ENCODE measurements at places on chromosomes 1 and 21. TPM values are rescaled to one million over a fixed set of nuclear protein-coding genes. Genes with fewer than 3 reads are reported as not detected.

DNA sequence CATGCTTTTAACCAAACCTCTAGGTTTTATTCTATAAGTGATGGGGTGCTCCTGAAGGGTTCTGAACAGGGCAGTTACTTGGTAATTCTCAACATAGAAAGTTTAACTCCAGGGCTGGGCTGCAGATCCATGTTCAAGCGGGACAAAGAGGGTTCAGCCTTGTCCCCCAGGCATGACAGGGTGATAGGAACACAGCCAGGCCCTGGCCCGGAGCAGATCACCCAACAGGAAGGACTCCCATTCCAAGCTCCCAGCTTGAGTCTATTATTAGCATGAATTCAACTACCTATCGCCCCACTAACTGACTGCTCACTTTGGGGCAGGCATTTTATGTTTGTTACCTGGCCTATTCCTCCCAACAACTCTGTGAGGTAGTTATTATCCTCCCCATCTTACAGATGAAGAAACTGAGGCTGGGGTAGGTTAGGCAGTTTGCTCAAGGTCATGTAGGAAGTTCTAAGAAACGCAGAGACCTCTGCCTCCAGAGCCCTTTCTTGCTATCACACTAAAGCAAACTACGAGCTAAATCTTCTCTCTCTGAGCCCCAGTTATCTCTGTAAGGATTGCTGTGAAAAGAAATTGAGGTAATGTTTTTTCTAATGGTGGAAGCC is 14.5 kb downstream of the ASAP3 start:
- no peak for DNase-seq

- peak; percentile 28 for DNase-seq
Observed at GRCh38 chr1:1061682-1062345, 12.3 kb downstream of the RNF223 start.

DNA sequence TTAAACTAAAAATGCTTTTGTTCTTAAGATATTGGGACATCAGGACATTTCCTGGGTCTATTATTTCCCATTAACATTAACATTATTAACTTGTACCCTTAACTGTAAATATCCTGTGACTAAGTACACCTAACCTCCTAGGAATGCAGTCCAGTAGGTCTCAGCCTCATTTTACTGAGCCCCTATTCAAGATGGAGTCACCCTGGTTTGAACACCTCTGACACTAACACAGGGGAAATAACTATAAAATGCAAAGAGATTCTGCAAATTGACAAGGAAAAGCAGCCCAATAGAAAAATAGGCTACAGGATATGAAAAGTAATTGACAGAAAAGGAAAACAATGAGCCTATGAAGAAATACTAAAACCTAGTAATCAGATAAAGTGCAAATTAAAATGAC is 11.6 kb upstream of the NCMAP start:
- DNase-seq: no peak

Gene PLA2G4A
- 2.9 TPM for total RNA-seq

Gene ZYG11A
- 0.51 TPM for total RNA-seq

Gene EDEM3
- total RNA-seq: 38.6 TPM

Gene RASSF5
- 0.89 TPM for total RNA-seq

- DNase-seq: peak; percentile 20
Observed at GRCh38 chr1:228794173-228794572, 58.9 kb downstream of the RHOU start.

- peak; percentile 48 for DNase-seq
Observed at GRCh38 chr1:24849672-24850295, 80.3 kb downstream of the RUNX3 start.

- DNase-seq: no peak
Observed at GRCh38 chr1:186421446-186421845, 39.5 kb downstream of the PDC start.

GRCh38 chr1:218219460-218219859 is 65.6 kb upstream of the RRP15 start:
- DNase-seq: no peak

Gene UTS2
- not detected for total RNA-seq

Gene CNR2
- total RNA-seq: not detected

GRCh38 chr1:208270651-208271141 is 26.5 kb upstream of the PLXNA2 start:
- DNase-seq: no peak

- peak; percentile 94 for DNase-seq
Observed at GRCh38 chr1:112957133-112957812, 1.3 kb upstream of the SLC16A1 start.

GRCh38 chr21:45825219-45825618 is 156.4 kb upstream of the COL6A1 start:
- DNase-seq: no peak

Gene CDKN2C
- 19.2 TPM for total RNA-seq

DNA sequence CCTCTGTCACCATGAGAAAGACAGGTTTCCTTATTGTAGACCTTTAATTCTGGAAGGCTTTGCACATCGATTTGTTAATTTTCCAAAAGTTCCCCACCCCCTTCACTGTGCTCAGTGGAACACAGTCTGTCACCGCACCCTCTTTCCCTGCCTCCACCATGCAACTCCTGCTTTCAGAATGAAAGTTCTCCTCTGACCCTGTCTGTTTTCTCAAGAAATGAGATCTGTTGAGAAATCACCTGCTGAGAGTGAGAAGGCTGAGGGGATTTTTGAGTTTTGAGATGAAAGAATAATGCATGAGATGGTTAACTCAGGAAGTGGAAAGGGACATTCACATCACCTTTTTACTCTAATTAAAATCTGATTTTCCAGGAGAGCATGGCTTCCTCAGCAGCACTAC is 99.6 kb downstream of the CYYR1 start:
- no peak for DNase-seq

GRCh38 chr1:180494370-180494769 is 8.0 kb downstream of the ACBD6 start:
- no peak for DNase-seq

Gene RPE65
- not detected for total RNA-seq

Gene AKR7A3
- total RNA-seq: 0.51 TPM

Gene OR2L8
- total RNA-seq: not detected

DNA sequence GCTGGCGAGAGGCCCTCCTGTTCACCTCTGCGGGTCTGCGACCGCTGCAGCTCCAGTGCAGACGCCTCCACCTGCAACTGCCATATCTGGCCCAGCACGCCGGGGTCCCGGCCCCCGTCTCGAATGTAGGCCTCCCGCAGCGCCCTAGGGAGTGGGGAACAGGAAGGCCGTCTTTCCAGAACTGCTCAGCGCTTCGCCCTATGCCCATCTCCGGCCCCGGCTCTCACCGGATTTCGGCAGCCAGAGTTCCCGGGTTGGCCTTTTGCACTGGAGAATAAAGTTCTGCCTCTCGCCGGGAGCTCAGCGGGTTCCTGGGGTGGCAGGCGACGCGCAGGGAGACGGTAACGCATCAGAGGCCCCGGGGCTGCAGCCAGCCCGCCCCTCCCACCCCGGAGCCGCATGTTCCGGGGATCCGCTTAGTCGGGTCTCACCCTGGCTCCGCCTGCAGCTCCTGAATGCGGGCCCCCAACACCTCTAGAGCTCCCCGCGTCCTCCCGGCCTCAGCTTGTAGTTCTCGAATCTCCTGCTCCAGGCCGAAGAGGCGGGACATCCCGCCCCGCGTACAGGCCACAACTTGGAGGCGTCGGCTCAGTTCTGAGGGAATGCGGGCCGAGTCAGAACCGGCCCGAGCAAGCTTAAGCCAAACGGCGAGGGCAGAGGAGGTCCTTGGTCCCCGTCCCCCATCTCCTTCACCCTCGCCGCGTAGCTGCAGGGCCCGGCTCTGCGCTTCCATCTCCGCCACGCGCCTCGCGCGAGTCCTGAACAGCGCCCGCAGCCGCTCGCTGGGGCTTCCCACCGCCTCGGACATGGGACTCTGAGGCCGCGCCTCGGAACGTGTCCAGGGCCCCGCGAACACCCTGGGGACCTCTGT is 1.1 kb downstream of the CCDC17 start:
- no peak for DNase-seq

DNA sequence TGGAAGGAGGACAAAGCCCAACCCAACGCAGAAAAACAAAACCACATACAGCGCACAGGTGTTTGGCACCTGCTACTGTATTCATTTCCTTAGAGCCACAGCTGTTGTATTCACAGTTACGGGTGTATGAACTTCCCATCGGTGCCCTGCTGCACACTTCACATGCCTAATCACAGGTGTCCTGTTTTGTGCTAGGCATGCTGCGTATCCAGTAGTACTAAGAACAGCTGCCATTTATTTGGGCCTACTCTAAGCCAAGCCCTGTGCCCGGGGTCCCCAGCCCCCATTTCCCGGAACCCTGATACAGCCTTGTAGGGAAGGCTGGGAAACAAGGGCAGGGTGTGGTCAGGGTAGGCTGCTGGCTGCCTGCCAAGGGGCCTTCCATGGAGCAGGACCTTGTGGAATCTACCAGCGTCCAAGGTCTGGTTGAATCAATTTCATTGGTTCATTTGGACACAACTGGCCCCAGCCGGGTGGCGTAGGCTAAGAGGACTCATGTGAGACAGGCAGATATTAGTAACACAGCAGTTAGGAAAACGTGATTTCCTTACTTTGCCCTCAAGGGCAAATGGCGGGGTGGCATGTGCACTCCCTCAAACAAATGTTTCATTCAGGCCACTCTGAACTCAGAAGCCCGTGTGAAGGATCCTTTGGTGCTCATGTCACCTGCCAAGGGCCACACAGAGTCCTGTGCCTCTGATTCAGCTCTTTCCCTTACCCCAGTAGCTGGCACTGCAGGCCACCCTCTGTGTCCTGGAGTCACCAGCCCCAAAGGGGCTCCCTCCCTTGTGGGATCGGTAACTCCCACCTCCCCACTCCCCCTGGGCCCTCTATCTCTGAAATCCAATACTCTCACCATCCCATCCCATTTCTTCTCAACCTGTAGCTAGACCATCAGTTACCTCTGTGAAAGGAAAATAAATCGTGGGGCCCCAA is 986 bp upstream of the RNF186 start:
- no peak for DNase-seq

Gene C1QC
- not detected for total RNA-seq

Gene S100A7A
- not detected for total RNA-seq

GRCh38 chr1:15246960-15247614 is at the start of gene FHAD1:
FHAD1 (plus strand) TSS chr1:15247223; CDS start chr1:15251785, 4,562 bp downstream.
- DNase-seq: peak; percentile 55

Gene ACTL8
- not detected for total RNA-seq

Gene GSTM4
- 7.7 TPM for total RNA-seq

DNA sequence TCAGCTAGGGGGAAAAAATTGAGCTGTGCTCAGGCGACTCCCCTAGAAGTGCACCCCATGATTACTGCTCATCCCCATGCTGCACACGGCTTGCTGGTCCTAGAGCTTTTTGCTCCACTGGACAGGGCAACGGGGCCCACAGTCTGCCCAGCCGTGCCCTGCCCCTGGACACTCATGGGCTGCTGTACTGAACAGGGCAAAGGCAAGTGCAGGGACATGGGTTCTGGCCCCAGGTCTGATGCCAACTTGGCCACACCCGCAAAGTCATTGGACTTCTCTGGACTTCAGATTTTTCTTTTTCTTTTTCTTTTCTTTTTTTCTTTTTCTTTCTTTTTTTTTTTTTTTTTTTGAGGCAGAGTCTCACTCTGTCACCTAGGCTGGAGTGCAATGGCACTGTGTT is 42.9 kb upstream of the TARBP1 start:
- no peak for DNase-seq

- no peak for DNase-seq
Observed at GRCh38 chr1:1545946-1546737, 5.7 kb upstream of the TMEM240 start.

DNA sequence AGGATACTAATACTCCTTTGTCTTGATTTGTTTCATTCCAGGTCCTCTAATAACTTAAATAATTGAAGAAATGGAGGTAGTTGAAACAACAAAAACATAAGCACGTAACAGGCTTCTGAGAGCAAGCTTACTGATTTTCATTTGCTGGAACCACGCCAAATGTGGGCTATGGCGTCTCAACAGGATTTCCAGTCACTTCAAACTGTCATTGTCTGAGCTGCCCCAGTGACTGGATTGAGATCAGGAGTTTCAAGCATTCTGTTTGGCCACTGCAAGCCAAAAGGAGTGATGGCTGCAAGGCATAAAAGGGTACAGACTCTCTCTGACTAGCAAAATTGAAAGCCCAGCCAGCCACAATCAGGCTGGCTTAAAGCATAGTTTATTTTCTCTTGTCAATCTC is 289.9 kb downstream of the DPYD start:
- no peak for DNase-seq

Gene PLEKHO1
- total RNA-seq: 24.8 TPM

Gene KRTAP10-10
- not detected for total RNA-seq

DNA sequence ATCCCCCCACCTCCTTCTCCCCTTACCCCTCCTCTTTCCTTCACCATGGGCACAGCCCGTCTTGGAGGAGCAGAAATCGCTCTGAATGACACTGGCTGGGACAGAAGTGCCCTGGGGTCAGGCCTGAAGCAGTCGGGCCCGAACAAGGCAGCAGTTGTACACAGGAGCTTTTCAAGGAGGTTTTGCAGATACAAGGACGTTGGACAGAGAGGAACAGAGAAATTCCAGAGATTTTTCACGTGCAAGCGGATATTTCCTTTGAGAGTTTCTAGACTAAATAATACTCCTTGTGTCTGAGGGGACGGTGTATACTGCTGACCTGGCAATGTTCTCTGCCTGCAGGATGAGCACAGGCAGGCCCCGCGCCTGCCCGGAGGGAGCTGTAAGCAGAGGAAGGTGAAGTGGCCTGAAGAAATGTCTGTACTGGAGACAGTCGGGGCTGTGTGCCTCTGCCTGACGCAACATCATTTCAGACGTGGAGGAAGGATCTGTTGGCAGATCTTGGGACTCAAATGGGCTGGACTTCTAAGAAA is 95.3 kb upstream of the SLC25A33 start:
- DNase-seq: no peak

- no peak for DNase-seq
Observed at GRCh38 chr21:18759267-18759666, 355.7 kb upstream of the TMPRSS15 start.

DNA sequence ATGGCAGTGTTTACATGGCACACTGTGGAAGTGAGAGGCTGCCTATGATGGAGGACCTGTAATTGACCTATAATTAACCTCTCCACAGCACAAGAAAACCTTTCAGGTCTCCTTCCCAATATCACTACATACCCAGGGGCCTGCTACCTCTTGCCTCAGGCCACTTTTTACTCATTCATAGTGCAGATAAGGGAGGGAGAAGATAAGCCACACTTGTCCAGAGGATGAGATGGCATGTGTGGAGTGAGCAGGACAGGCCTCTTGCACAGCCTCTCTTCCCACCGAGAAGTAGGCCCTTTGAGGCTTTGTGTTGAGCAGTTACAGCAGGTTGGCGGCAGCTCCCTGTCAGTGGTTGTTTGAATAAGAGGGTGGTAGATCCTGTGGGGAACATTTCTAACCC is 31.1 kb upstream of the IKBKE start:
- DNase-seq: no peak

Gene KCNA3
- not detected for total RNA-seq

- DNase-seq: peak; percentile 55
Observed at GRCh38 chr1:19179597-19180264, 30.3 kb downstream of the UBR4 start.

Measured in GM23248 (cell line).